ENCODE measurements at places on chromosomes 3 and 15.

DNA sequence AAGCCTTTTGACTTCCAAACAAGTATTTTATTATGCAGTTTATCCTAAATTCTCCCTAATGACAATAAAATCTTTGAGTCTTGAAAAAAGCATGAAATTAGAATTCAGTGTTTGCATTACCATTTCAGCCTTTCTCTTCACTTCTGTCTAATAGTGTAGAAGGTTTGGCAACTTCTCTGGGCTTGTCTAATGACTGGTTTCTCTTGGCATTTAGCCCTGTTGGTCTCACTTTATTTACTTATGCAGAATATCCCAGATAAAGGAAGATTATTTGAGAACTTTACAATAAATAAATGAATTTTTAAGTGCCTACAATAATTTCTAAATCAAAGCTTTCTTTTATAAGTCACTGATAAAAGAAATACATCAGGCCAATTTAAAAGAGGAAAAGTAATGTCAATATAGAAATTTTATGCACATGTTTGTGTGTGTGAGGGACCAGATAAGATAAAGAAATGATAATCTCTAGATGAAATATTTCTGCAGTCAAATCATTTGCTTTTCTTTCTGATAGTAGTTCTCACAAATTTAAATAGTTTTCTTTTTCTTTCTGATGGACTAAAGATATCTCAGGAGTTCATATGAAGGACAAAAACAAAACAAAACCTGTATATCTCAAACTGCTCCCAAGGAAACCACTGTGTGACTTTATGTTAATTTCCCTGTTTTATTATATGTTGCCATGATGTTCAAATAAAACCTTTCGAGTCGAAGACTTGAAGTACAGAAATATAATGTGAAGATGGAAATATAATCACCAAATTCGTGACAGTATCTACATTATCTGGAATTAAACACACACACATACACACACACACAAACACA, 533.1 kb upstream of the CBLB start:
- DNase-seq: no peak

DNA sequence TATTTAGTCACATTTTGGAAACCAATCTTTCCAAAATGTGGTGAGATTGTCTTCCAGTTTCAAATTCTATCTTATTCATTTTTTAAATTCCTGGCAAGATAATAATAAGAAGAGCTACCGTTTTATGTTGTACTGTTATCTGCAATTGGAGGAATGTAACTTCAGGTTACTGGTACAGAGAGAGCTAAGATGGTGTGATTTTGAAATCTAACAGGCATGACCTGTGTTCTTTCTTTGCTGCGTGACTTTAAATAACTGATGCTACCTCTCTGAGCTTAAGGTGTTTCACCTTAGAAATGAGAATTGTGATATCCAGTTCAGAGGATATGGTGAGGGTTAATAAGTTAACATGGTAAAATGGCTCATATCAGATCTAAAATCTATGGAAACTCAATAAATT, 21.7 kb downstream of the CADM2 start:
- no peak for DNase-seq

DNA sequence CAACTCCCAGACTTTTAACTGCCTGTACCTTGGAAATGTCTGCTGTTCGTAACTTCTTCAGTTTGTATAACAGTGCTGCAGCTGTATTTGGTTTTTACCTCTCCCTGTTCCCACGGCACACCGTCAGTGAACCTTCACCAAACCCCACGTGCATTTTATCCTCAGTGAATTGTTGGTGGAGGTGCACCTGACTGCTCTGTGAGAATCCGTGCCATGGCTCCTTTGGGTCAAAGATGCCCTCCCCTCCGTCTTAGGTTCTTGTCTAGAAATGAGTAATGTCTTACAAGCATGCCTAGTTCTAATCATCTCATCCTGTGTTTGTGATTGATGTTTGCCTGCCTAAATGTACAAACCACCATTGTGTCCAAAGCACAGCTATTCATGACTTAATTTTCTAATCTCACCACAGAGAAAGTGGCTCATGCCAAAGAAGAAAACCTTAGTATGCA, 28.2 kb downstream of the TPM1 start:
- DNase-seq: no peak

DNA sequence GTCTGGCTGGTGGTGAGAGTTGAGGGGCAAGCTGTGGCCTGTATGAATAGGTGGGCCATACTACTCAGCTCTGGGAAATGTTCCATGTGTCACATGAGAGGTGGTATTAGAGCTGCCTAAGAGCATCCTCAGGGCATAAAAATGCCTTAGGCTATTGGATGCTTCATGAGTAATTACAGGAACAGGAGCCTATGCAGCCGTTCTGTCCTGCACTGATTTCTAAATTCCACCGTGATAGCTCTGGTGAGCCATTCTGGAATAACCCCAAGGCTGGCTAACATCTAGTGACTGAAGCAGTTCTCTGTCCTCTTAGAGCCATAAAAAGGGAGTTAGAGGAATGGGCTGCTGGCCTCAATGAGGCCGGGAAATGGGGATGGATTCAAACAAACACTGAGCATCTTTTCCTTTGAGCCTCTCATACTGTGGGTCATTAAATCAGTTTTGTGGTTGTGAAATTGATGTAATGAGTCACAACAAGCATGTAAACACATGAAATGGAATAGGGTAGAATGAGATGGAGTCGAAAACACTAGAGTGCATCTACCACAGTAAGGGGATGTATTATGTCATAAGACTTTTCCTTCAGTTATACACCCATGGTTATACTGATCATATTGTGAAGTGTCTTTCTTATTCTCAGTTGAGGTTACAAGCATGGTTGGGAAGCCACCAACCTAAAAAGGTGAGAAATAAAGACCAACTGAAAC, 41.0 kb downstream of the DGKG start:
- no peak for DNase-seq

DNA sequence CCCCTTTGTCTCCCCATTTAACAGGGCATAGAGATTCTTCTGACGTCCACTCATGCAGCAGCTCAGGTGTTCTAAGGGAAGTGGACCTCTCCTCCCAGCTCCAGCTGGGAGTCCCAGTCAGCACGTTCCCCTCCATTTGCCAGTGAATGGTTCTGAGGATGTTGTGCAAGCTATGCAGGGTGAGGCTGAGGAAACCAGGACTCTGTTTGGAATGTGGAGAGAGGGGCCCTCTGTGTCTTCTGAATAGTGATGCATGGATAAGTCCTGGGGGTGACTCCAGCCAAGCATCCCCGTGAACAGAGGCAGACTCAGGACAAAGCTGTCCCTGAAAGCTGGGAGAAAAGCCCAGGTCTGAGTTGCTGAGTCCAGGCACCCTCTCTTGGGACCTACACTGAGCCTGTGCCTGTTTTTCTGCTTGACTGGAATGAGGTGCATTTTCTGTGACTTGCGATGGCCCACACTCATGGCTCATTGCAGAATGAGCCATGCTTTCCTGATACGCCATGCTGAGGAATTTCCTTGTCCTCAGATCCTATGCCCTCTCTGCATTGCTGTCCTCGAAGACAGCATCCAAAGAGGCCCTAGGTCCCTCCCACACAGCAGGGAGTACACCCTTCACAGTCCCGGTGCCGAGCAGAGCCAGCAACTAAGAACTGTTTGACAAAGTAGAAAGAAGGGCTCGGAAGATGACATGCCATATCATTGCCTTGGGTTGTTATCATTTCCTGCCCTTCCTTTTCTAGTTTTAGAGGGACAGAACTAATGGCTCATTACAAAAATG, 185.2 kb downstream of the ATP10A start:
- DNase-seq: no peak

DNA sequence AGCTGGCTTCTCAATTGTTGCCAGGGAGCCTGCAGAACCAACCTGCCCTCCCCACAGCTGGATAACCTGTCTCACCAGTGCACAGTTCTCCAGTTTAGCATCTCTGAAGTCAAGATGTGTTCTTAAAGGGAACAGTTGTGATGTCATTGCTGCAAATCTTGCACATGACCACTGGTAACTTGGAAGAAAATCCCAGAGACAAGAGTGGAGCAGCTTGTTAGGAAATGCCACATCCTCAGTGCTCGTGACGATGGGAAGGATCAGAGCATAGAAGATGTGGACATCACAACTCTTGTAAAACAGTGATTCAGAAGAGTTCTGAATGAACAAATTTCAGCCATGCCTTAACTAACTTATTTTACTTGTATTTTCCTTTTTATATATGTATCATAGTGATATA, 36.1 kb upstream of the LIMD1 start:
- no peak for DNase-seq

GRCh38 chr15:89026167-89026566, 62.1 kb upstream of the ABHD2 start:
- no peak for DNase-seq

- no peak for DNase-seq
These were observed 1.7 kb upstream of the RBP2 start for GRCh38 chr3:139477710-139478640.

- no peak for DNase-seq
These were observed 90.0 kb upstream of the STT3B start for GRCh38 chr3:31442755-31443154.

DNA sequence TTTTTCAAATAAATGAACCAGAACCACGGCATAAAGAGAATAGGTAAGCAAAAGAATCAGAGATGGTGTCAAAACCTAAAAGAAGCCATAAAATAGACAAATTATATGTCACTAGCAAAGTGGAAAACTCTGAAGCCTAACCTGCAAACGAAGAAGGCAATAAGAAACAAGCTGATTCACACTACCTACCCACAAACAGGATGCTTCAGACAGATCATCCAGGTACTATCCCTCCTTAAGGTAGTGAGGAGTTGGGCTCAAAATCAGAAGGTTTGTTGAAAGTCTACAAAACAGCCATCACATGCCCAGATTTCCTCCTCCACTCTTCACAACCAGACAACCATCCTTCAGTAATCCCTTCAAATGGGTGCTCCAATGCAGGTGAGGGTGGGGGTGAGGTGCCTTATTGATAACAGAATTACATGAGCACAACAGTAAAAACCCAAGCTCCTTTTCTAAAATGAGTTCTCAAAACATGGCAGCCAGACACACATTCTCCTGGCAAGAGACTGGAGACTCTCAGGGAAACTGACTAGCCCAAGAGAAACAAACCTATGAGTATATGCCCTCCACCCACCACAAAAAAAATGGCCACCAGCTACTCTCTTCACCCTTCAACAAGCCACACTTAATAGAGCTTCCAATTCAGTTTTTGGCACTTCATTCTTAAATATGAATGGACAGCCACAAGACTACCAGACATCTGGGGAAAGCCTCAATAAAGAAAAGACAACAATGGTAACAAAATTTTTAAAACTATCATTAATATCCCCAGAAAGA, 6.4 kb downstream of the KPNA1 start:
- no peak for DNase-seq

DNA sequence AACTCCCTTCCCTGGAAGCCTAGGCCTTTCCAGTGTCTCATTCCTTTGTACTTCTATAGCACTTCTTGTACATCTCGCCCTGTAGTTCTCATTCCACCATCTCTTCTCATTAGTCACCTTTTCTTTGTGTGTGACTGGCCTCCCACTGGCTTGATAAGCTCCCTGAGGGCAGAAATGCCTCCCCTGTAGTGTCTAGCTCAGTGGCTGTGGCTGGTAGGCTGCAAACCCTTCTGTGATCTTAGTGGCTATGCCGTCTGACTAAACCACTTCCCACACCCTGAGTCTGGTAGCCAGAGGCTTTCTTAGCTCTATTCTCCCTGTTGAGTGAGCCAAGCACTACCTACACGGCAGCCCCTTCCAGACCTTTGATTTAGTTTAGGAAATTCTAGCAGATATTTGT, 24.4 kb upstream of the TNFAIP8L3 start:
- DNase-seq: no peak

DNA sequence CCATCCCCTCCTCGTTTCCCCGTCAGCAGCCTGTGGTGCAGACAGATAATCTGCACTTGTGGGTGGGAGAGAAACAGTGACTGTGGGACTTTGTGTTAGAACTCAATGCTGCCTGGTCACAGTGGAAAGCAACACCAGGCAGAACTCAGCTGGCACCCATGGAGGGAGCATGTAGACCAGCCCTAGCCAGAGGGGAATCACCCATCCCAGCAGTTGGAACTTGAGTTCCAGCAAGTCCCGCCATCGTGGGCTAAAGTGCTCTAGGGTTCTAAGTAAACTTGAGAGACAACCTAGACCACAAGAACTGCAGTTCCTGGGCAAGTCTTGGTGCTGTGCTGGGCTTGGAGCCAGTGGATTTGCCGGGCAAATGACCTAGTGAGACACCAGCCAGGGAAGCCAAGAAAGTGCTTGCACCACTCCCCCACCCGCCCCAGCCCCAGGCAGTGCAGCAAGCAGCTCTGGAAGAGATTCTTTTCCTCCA, 24.4 kb downstream of the ISG20 start:
- DNase-seq: no peak
